ENCODE measurements at places on chromosomes 3 and 15.

- DNase-seq = no peak
These were observed 44.7 kb upstream of the C2CD4B start for GRCh38 chr15:62209821-62210220.

DNA sequence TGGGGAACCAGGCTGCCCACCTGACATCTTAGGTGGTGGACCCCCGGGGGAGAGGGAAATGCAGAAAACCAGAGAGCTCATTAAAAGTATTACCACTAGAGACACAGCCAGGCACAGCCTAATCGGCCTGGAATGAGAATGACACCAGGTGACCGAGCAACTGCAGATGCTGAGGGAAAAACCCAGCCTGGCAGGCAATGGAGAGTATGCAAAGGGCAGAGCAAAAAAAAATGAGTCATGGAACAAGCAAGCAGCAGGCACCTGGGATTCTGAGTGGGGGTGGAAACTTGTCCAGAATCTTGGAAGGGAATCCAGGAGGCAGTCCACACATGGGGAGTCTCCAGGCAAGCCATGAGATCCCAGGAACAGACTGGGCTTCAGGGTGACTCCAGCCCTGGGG, 183.7 kb upstream of the LRRN1 start:
- no peak for DNase-seq

DNA sequence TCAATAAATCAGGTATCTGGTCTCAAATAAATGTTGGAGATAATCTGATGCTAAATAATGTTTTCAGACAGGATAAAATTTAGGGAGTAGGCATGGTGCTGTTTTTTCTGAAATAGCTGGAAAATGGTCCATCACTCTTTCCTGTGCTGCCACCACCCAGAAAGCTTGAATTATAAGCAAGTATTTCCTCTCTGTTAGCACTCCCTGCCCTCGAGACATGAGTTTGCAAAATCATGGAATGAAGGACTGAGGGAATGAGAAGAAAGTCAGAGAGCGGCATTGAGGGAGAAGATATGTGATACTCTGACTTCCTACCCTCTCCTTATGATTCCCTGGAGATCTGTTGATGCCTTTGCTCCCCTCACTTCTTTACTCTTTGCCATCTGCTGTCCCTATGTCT, 1095.7 kb downstream of the IGSF11 start:
- no peak for DNase-seq

DNA sequence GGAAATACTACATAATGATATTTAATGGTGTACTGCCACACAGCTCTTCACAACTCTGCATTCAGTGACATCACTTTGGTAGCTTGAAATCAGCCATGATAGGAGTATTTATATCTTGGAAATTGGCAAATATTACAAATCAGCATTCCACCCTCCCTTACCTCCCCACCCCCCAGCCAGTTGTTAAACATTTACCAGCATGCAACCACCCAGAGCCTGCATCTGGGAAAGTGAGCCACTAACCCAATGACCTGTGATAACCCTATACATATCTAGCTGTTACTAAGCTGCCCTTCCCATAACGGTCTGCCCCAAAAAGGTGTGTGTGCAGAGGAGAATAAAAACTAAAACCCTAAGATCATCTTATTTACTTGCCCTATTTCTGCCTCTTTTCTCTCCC, 44.6 kb upstream of the SATB1 start:
- DNase-seq = no peak

- DNase-seq = no peak
These were observed 82.0 kb upstream of the SCN5A start for GRCh38 chr3:38731522-38731921.

- no peak for DNase-seq
These were observed 25.9 kb upstream of the JMJD7 start for GRCh38 chr15:41801850-41802455.

DNA sequence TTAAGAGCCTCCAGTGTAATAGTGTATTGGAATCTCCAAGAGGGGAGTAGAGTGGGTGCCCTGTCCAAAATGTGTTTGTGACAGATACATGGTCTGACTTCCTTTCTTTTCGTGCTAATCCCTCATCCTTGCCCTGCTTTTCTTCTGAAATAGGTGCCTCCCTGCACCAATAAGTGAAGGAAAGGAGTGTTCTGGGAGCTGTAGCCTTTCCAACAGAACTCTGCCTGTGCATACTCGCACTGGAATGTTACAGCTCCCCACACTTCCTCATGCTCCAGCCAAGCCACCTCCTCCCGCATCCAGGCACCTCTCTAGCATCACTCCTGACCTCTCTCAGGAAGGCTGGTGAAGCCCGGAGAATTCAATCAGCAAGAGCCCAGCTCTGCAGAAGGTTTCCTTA, 478.0 kb downstream of the GABRG3 start:
- DNase-seq = no peak

GRCh38 chr3:7461202-7461825, 600.4 kb downstream of the GRM7 start:
- DNase-seq = no peak

DNA sequence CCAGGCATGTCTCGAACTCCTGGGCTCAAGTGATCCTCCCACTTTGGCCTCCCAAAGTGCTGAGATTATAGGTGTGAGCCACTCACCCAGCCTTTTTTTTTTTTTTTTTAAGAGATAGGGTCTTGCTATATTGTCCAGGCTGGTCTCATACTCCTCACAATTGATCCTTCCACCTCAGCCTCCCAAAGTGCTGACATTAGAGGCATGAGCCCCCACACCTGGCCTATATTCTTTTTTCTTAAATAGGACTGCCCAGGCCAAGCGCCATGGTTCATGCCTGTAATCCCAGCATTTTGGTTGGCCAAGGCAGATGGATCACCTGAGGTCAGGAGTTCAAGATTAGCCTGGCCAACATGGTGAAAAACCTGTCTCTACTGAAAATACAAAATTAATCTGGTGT, 12.5 kb downstream of the NR1I2 start:
- no peak for DNase-seq

DNA sequence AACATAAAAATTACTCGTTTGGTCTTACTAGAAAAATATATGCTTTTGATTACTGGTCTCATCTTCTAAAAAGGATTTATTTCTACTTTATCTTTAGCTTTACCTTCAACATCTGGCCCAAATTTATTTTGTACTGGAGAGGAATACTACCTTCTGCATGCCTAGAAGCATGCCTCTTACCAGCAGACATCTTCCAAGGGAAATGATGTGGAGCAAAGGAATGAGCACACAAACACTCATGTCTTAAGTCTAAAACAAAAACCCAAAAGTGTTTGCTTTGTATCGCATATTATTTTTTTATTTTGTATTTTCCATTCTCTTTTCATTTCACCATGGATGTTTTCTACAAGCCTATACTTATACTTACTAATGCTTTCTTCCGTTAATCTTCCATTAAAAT, 304.6 kb upstream of the KCNMB2 start:
- DNase-seq = no peak

- no peak for DNase-seq
These were observed 720.2 kb downstream of the MCTP2 start for GRCh38 chr15:94951538-94951937.

- no peak for DNase-seq
These were observed 63.1 kb downstream of the GPR160 start for GRCh38 chr3:170100944-170101343.

- no peak for DNase-seq
These were observed 96.9 kb upstream of the TBL1XR1 start for GRCh38 chr3:177294221-177294620.

GRCh38 chr15:58568157-58568571, 136.4 kb downstream of the LIPC start:
- DNase-seq = no peak

GRCh38 chr15:101266034-101266433, 11.3 kb downstream of the SELENOS start:
- DNase-seq = no peak

DNA sequence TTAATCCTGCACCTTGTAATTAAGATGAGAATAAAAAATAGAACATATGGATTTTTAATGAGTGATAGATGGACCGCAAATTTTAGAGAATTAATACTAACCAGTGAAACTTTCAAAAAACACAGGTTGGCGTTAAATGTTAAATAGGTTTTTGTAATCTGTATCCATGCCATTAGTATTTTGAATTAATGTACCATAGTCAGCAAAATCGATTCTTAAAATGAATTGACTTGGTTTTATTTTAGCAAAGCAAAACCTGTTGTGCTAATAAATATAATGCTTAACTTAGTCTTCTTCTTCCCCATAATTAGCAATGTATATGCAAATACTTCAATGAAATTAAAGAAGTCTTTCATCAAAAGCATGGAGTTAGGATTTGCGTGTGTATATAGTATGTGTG, 63.1 kb downstream of the EPHA6 start:
- DNase-seq = no peak

- no peak for DNase-seq
These were observed 295.5 kb downstream of the PLOD2 start for GRCh38 chr3:145865399-145866018.

DNA sequence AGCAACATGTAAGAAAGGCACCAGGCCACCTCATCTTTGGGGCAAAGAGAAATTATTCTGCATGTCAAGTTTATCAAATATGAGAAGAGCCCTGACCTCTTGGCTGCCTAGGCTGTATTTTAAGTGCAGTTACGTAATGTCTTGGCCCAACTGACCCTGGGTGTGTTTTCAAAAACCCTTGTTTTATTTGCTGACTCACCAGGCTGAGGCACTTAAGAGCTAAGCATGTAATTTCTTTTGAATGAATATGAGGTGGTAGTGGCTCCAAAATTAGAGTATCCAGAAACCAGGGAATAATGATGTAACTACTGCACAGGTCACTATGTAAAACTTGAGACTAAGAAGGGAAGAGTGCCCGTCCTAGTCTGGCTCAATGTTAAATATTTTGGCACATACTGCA, 24.3 kb downstream of the PGPEP1L start:
- DNase-seq = no peak

- DNase-seq = no peak
These were observed 27.9 kb upstream of the STRIT1 start for GRCh38 chr3:155321418-155321817.

DNA sequence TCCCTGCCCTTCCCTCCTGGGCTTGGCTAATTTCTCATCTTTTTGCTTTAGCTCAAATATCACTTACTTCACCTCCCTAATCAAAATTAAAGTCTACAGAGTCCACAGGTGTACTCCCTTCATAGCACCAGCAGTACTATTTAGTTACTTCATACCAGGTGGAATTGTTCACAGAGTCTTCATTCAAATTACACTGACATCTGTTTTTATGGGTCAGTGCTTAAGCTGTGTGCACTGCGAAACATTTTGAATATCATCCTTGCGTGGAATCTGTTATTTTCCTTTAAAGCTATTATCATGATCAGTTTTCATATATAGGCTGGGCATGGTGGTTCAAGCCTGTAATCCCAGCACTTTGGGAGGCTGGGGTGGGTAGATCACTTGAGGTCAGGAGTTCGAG, 2.7 kb upstream of the SERF2 start:
- no peak for DNase-seq

- DNase-seq = no peak
These were observed 128.4 kb upstream of the RAD18 start for GRCh38 chr3:9091486-9092235.

DNA sequence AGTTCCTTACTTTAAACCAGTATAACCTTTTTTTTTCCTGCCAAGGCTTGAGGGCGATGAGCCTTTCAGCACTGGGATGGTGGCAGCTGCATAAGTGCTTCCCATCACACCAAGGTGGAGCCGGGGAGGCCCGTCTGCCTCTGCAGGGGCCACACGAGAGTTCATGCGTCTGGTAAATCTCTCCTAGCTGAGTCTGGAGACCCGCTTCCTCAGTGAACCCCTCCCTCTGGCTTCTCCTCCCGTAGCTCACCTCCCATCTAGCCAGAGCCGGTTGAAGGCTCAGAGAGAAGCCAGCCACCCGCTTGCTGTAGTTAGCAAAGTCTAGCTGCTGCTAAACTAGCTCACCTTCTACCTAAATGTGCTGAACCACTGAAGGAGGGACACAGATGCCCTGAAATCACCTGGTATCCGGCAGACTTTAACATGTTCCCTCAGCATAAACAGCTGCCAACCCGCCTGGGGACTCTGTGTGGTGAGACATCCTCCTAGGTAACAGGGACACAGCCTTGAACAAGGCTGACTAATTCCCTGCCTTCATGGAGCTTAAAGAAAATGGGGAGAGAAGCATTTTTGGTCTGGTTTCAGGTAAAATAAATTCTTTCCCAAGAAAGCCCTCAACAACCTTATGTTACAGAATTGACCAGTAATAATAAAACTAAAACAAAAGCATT, 42.9 kb downstream of the RLBP1 start:
- no peak for DNase-seq

DNA sequence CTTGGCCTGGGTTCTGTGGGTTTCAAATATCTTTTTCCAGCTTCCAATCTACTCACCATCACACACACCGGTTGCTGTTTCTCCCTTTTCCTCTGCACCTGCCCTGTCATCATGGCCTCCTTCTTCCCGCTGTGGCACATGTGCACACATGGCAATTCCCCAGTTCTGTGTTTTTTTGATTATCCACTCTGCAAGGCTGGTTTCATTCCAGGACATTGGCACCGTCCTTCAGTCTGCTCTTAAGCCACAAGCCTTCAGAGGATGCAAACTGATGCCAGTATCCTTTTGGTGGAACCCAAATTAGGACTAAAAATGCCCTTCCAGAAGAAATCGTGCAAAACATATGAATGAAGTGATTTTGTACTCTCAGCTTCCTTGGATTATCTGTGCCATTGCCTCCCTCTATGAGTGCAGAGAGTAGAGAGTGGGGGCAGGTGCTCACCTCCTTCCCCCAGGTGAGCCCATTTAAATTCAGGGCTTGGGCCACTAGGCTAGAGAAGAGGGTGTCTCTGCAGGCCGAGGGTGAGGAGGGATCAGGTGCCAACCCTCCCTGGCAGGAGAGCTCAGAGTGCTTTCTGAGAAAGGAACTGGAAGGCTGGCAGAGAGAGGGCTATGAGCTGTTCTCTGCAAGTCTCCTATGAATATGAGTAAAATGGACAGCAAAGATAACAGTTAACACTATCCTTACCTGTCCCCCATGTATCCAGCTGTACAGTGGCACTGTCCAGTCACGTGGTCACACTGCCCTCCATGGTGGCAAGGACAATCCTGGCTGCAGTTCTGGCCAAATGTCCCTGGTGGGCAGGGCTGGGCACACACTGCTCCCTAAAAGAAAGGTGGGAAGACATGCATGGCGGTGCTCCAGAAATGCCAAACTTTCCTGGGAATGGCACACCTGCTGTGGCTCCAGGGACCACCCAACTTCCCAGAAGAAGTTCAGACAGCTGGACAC, 100.8 kb downstream of the RAB11A start:
- DNase-seq = no peak

- DNase-seq = no peak
These were observed 1.1 kb upstream of the SUCLG2 start for GRCh38 chr3:67655364-67656121.

DNA sequence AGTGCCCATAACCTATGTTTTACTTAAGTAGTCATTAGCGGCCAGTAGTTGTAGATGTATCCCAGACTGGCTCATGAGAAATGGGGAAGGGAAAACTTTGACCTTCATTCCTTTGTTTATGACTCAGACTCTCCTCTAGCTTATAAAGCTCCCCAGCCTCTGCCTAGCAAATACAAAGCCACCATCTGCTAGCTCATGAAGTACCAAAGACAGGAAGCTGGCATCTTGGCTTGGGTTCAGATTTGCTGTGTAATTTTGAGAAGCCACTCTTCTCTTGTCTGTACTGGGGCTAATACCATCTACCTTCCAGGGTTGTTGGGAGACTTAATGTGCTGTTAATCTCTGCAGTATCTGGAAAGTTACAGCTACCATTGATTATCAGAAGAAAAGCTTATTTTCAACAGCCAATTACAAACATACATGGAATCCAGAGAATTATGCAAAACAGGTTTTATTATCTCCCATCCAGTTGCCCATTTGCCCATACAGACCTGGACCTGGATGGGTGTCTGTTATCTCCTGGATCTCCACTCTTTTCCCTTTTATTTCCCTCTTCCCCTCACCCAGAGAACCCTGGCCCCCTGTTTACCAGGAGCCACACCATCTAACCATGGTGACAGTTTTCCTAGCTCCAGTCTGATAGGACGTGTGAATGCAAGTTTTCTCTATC, 153.8 kb downstream of the SEMA6D start:
- DNase-seq = no peak

All from C1 segment of cervical spinal cord (tissue), 14 donors.